ENCODE measurements at places on chromosomes 5 and 9.

DNA sequence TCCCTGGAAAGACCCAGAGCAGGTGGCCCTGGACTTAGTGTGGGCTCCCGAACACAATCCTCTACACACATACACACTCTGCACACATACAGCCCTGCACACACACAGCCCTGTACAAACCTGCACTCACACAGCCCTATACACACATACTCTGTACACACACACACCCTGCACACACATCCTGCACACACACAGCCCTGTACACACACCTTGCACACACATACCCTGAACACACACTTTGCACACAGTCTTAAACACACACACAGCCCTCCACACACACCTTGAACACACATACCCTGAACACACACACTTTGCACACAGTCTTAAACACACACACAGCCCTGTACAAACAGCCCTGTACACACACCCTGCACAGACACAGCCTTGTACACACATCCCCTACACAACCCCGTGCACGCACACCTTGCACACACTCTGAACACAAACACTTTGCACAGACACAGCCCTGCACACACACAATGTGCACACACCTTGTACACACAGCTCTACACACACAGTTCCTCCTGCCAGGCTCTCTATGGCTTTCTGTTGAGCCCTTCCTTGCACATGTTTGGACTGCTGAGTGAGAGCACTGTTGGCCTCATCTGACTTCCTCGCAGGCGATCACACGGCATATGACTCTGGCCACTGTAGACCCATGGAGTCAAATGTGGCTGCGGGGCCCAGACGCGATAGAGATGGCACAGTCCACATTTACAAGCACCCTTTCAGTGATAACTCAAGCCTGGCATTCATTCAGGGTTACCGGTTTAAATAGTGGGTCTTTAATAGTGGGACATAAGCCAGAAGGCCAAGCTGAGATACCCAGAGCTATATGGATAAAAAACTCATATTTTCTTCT lies 245.7 kb upstream of the IRX1 start:
- no peak for DNase-seq

DNA sequence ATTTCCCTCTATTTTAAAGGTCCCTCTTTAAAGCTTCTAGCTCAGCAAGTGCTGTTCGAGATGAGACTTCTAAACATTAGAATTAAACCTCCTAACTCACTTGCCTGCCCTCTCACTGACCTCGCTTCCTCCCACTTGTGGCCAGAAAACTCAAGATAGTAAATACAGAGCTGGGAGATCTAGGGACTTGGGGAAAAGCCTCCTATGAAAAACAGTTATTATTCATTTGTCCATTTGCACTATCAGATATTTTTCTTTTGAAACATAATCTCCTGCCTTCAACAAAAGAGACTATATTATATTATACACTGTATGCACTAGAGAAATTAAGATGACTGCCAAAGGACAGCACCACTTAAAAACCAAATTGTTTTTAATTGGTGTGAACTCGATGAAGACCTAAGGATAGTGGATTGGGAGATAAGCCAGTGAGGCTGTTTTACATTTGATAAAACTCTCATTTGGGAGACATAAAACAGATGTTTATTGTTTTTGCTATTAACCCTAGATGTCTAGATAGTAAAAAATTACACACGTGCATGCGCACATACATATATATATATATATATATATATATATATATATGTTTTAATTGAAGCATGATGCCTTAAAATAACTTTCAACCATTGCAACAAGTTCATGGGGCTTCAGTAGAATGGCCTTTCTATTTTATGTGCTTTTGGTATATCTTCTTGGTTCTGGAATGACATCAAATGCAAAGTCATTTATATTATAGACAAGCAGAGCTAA lies 229.4 kb downstream of the ADAMTSL1 start:
- DNase-seq: no peak

DNA sequence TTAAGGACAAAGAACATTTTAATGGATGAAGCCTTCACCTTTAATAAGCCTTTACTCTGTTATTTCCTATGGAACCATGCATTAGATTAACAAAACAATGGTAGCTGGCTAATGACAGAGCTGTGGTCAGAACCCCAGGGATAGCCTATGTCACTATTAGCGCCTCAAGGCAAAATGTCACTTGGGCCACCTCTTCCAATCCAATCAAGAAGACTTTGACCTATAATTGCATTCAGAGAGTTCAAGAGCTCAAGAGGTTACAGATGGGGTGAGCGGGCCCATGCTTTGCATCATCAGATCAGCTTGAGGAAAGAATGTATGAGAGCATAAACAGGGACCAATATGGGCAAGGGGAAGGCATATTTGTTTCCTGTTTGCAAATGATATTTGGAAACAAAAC lies 425.1 kb downstream of the ARHGEF28 start:
- DNase-seq: no peak

DNA sequence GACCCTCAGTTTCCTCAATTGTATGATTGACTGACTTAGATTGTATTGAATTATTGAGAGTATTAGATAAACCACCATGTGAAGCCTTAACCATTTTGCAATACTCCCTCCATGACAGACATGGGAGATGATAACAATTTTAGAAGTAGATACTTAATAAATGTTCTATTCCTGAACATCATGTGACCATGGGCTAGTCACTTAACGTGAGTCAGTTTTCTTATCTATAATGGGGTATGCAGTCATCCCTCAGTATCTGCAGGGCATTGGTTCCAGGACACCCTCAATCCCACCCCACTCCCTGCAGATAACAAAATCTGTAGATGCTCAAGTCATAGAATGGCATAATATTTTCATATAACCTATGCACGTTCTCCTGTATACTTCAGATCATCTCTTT lies 31.0 kb downstream of the SNX18 start:
- no peak for DNase-seq

DNA sequence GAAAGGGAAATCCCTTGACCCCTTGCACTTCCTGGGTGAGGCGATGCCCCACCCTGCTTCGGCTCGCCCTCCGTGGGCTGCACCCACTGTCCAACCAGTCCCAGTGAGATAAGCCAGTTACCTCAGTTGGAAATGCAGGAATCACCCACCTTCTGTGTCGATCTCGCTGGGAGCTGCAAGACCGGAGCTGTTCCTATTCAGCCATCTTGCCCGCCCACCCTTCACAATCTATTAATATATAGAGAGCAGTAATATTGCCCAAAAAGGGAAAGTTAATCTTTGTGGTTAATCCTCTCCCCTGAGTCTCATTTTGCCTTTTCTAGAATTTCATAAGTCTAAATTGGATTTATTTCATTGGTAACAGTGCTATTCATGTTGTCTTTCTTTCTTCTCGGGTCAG lies 16.4 kb downstream of the SRD5A1 start:
- no peak for DNase-seq

DNA sequence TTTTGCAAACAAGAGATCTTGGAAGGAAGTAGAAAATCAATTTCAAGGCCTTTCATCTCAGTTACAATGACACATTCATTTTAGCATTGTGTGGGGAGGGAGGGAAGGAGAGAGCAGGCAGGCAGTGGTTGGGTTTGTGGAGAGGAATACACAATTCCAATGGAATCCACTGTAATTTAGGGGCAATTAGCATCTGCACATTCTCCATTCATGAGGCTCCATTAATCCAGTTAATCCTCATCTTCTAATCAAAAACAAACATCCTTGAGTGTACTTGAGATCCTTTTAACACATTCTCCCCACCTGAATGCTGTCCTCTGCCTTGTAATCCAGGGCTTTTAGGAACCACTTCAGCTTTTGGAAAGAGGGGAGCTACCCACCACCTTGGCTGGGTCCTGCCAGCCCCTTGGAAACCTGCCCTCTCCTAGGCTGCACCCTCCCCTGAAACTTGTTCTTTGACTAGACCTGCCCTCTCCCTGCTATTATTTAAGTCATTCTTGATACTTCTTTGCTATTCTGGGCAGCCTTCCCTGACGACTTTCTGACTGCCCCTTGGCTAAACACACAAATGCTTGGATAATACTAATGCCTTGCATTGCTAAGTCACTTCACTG lies 271.2 kb downstream of the SLIT3 start:
- DNase-seq: no peak

GRCh38 chr9:98993570-98993945 lies 49.9 kb downstream of the COL15A1 start:
- no peak for DNase-seq

- no peak for DNase-seq
These were observed 22.2 kb downstream of the FBXL7 start for GRCh38 chr5:15522187-15522520.

GRCh38 chr9:128340691-128341434 lies 536 bp downstream of the SLC27A4 start:
- no peak for DNase-seq

DNA sequence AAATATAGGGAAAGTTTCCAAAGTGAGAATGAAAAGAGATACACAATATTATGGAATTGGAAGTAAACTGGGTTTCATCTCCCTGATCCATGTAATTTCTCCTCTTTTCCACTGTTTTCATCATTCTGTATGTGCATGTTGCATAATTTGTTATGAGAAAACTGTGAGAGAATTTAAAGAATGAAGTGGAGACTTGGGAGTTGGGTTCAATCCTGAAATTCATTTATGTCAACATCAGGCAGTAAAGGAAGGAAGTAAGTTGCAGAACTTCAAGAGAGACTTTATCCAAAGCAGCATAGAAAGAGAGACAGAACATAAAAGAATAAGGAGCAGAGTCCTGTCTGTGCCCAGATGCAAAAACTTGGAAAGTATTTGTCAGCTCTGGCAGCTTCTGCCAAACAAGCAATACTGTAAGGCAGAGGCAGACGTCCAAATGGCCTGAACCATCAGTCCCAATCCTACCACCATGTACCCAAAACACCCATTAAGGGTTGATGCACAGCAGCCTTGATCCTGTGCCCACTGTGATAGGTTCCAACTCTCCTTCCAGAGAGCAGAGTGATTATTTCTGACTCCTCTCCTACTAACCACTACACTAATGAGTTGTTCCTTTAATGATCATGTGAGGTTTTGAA lies 425.3 kb upstream of the CDH6 start:
- DNase-seq: no peak

DNA sequence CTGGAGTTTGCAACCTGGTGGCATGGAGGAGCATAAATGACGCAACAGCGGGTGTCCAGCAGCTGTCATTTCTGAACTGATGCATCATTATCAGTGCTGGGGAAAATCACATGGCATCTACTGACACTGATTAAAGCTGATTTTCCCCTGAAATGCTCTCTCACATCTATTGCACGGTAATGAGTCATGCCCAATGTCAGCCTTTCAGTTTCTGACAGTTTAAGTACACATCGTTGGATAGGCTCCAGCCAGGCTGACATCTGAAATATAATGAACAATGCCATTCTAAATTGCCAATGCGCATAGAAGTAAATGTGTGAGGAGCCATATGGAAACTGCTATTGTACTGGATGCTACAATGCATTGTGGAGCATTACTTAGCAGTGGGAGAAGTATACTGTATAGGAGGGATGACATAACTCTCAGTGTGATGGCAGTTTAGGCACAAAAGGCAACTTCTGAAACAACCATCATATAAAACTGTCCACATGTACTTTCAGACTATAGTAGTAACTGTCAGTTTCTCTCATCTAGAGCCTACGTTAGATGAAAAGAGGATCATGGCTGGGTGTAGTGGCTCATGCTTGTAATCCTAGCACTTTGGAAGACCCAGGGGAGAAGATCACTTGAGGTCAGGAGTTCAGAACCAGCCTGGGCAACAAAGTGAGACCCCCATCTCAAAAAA lies 389.3 kb upstream of the DMAC1 start:
- no peak for DNase-seq

DNA sequence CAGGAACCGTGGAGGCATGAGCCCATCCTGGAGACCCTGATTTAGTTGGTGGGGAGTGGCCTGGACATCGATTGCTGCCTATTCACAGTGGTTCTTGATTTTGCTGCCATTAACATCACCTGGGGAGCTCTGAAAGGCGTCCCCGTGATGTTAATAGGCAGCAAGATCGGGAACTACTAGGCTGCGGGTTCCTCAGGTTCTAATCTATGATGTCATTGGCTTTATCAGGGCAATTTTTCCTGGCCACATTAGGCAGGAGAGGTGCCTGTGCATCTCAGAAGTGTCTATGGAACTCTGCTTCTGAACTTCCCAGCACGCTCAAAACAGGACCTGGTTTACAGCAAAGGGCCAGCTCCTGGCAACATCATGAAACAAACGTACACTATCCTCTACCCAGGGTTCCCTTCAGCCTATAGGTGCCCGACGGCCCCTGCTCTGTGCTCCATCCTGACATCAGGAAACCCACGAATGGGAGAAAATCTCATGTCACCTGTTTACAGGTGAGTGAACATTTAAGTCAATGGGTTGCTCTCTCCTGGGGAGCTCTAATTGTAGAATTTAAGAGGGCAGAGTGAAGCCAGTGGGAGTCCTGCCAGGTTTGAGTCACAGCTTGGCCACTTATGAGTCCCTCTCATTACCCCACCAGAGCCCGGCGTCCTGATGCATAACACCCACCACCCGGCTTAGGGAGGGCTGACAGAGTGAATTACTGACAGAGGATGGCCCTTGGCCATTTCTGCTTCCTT lies 49.4 kb downstream of the ROPN1L start:
- DNase-seq: no peak

- DNase-seq: no peak
These were observed 15.8 kb downstream of the SOHLH1 start for GRCh38 chr9:135683401-135684034.

DNA sequence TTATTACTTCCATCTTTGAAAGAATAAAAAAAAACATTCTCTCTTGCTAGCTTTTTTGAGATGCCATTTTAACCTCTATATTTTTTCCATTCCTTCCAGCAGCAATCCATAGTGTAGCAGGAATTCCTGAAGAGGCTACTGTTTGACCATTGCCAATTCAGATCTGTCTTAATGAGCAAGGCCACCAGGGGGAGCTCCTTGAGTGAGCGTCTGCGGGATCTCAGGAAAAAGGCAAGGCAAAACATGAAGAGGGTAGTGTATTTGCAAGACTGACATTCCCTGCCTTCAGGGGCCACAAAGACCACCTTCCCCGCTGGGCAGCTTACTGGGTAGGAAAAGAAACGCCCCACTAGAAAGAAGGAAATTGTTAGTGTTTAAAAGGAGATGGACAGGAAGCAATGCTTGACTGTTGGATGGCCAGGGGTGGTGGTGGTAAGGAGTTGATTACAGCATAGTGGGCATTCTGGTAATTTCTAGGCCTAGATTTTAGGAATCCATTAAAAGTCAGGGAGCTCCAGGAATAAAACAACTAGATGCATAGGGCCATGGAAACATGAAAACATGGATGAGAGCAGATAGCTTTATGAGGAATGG lies 206.6 kb upstream of the HAPLN1 start:
- peak; percentile 5 for DNase-seq

GRCh38 chr5:133847301-133847700 lies 121.1 kb downstream of the C5orf15 start:
- no peak for DNase-seq

- DNase-seq: no peak
These were observed 176.3 kb upstream of the PPP1R26 start for GRCh38 chr9:135303280-135303647.
